Activated CD8-positive, alpha-beta memory T cell treated with anti-CD3 and anti-CD28 coated beads, Interleukin-2, amount 50 U/mL, for 48 hours (primary cell): ENCODE measurements at places on chromosomes 13 and 19.

- DNase-seq, result peak; percentile 89
Observed at GRCh38 chr19:18469069-18469846, 31.3 kb upstream of the ISYNA1 start.

- no peak for DNase-seq
Observed at GRCh38 chr13:96968027-96968426, 26.2 kb downstream of the OXGR1 start.

DNA sequence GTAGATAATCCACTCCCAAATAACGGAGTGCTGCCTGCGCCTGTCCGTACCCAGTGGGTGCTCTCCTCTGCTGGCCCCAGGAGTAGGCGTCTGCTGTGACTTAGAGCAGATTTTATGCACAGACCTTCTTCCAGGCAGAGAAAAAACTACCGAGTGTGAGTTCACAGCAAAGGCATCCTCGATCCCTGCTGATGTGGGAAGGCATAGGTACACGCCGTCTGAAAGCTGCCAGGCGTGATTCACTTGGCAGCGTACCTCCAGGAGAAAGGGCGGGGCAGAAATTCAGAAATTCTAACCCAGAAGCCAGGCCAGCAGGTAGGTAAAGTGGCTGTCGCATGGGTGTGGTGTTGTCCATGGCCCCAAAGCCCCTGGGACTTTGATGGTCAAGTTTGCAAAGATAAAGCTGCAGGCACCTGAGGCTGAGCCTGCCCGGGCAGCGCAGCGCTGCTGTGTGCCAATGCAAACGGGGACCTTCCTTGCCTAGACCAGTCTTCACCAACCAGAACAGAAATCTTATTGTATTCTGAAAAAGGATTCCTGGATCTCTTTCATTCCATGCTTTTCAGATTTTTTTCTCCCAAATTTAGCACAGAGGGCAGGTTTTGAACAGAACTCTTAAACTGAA lies 36.3 kb downstream of the COL4A2 start:
- DNase-seq, result no peak

DNA sequence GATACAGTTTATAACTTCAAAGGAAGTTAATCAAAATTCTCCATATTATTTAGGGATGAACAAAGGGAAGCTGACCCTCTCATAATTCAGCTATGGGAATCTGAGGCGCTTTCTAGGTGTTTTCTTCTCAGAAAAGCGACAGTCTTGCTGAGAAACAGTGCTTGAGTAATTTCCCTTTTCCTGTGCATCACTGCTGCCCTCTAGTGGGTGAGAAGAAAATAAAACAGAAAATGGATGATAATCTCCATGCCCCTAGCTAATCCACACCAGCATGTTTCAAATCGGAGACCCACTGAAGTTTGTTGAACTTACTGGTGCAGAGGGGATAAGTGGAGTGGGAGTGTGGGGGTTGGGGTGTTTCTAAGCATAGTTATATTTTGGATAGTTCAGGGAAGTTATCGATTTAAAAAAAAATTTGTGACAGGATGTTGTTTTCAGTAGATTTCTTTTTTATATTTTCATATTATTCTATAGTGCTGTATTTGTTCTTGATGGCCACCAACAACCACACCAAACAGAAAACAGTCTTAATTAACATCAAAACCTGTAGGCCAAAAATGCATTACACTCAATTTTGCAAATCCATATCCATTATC lies 21.4 kb downstream of the LCP1 start:
- DNase-seq, result peak; percentile 47

GRCh38 chr19:39692166-39692565 lies 12.1 kb upstream of the LGALS14 start:
- no peak for DNase-seq

GRCh38 chr13:95535243-95535642 lies 17.3 kb upstream of the CLDN10 start:
- DNase-seq, result no peak

DNA sequence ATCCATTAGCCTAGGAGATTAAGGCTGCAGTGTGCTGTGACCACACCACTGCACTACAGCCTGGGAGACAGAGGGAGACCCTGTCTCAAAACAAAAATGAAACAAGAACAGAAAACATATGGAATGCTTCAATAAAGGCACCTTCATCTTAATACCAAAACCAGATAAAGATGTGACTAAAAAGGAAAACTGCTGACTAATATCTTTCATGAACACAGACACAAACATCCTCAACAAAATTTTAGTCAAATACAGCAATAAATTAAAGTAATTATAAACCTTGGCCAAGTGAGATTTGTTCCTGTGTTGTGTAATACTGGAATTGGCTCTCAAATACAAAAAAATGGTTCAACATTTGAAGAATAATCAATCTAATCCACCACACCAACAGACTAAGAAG lies 103.5 kb downstream of the PRR20E start:
- DNase-seq, result no peak

GRCh38 chr13:58843071-58843470 lies 1211.5 kb downstream of the PCDH17 start:
- DNase-seq, result no peak

DNA sequence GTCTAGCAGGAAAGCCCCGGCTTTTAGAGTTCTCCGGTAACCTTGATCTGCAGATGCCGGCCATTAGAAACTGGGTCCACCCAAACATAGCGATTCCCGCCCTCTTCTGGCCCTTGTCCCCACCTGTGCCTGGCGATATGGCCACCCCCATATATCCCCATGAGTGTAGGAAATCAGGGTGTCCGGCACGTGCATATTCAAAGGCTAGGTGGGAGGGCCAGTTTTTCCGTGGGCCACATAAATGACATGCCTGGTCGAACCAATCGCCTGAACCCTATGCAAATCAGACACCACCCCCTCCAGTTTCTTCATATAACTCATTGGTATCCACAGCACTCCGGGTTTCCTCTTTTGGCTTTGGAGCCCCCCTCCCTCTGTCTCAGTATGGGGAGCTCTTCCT lies 37.4 kb downstream of the ERICH4 start:
- no peak for DNase-seq

- no peak for DNase-seq
Observed at GRCh38 chr19:17244618-17245534, 843 bp downstream of the NR2F6 start.

DNA sequence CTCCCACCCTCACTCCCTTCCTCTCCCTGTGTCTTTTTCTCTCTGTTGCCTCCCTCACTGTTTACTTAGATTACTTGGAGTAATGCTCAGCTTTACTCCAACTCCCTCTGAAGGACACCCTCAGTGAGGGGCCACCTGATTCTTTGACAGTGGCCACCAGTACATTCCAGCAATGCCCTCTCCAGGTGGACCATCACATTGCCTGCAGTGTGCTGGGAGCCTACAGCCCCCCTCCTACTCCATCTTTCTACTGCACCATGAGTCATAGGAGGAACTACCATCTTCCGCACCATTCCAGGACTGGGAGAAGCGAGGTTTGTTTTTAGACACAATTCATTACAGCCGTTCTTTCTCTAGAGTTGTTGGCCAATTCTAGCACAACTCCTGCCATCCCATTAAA lies 96.6 kb upstream of the POSTN start:
- no peak for DNase-seq

GRCh38 chr13:101917833-101918661 lies 465.6 kb downstream of the ITGBL1 start:
- DNase-seq, result no peak

- DNase-seq, result peak; percentile 72
Observed at GRCh38 chr19:1651568-1652291, 685 bp downstream of the TCF3 start.

DNA sequence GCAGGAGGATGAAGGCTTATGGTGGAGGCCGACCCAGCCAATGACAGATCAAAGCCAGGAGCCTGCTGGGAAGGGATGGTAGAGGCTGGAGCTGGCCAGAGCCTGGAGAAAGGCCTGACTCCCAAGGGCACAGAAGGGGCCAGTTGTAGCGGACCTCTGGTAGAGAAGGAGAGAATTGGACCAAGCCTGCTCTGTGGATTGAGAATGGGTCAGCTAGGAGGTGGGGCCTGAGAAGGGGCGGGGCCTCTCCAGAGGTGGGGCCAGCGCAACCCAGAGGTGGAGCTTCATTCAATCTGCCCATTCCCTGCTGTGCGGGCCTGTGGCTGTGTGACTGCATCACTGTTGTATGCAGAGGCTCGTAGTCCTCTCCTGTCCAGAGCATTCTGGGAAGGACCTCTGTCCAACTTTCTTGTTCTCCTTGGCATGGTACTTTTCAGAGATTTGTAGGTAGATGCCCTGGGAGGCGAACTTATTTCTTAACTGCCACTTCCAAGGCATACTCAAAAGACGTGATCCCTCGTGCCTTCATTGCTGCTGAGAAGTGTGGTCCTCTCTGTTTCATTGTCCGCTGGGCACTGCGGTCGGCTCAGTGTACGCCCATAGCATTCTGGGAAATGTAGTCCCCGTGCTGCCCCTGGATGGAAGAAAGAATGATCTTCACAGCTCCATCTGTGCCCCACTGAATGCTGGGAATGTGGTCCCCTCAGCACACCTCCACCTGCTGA lies 6.7 kb downstream of the GRIN2D start:
- DNase-seq, result no peak

DNA sequence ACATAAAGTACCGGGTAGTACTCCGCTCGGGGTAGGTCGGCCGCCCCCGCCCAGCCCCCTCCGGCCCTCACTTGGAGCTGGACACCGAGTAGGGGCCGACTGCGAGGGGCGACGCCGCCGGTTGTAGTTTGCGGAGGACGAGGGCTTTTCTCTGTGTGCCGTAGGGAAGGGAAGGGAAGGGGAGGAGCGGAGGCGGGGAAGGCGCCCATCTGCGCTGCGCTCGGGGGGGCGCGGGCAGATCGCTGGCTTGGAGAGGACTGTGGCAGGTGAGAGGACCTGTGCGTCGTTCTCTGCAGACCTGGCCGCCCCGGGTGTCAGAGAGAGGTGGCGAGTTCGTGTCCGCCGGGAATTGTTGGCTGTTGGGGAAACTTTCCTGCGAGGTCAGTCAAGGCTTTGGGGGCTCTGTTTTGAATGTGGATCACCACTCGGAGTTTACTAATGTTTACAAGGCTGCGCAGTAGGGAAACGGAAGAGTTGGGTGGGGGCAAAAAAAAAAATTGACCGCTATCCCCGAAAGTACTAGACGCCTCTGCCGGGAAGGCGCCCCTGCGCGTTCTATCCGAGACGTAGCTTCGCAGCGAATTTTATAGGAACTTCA lies 1.4 kb downstream of the ING1 start:
- peak; percentile 78 for DNase-seq

GRCh38 chr19:44109458-44109857 lies 3.7 kb upstream of the ZNF225 start:
- DNase-seq, result no peak

- DNase-seq, result peak; percentile 91
Observed at GRCh38 chr19:57527136-57527881, at the start of gene ZNF549. ZNF549 (plus strand) TSS chr19:57527356; CDS start chr19:57527574, 218 bp downstream.

- DNase-seq, result no peak
Observed at GRCh38 chr13:65926750-65927171, 1303.4 kb downstream of the PCDH9 start.

DNA sequence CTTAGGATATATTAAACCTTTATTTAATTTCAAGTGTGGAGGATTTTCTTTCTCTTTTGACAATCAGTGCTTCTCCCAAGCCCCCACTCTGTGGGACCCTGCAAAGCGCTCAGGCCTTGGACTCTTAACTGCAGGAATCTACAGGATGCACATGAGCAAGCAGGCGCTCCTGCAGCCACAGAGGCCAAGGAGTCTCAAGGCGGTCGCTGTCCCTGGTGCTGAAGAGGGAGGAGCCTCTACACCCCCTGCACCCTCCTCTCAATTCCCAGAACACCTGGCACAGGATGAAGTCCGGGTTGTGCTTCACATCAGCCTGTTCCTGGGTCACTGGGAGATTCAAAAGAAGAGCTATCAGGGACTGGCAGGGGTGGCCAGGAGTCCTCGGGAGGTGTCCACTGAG lies 13.5 kb downstream of the OR10H4 start:
- no peak for DNase-seq
